ENCODE measurements at places on chromosomes 2 and 18.

GRCh38 chr18:50849419-50849821 is 29.5 kb upstream of the ME2 start:
- no peak for DNase-seq

- DNase-seq, result no peak
These were observed 150.4 kb downstream of the NR4A2 start for GRCh38 chr2:156182132-156182531.

DNA sequence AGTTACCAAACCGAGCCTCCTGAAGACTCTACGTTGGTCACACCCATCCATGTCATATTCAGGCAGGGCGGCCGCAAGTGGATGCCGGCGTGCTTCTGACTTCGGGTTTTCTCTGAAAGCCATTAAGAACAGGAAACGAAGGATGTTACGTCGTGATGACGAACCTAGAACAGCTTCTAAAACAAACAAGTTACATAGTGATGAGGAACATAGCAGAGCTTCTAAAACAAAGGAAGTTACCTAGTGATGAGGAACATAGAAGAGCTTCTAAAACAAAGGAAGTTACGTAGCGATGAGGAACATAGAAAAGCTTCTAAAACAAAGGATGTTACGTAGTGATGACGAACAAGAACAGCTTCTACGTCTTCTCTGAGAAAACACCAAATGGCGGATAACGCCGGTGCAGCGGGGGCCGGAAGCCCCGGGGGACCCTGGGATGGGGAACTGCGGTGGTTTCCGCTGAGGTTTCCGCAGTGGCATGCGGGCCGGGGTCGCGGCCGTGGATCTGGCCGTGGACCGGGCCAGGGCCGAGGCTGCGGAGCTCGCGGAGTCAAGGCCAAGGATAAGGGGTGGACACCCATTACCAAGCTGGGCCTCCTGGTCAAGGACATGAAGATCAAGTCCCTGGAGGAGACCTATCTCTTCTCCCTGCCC is 141.1 kb downstream of the SOCS6 start:
- DNase-seq, result no peak

GRCh38 chr2:209642146-209642820 is 129.3 kb upstream of the UNC80 start:
- no peak for DNase-seq

DNA sequence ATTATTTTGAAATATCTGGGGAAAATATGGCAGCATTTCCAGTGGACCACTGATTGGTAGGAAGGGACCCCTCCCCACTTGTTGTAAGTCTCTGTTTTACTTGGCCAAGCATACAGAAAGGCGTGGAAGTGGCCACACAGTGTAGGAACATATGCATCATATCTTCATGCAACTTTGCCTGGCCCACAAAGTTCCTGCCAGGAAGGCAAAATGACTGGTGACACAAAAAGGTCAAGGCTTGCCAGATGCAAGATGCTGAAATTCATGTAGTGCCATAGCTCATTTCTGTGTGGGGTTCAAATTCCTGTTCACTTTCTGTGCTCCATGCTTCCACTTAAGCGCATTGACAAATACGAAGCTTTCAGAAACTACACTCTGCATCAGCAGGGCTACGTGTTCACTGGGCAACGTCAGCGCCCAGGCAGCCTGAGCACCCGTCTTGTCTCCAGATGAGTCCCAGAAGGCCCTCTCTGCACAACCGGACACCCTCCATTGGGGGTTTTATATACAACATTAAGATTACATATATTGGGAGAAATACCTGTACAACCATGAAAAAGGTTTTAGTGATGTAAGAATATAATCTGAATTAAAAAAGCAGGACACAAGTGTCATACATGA is 3.6 kb downstream of the DYNC2LI1 start:
- DNase-seq, result no peak

- no peak for DNase-seq
These were observed 135.1 kb upstream of the CTDP1 start for GRCh38 chr18:79544386-79544963.

- DNase-seq, result no peak
These were observed 53.8 kb upstream of the ASB18 start for GRCh38 chr2:236317938-236318396.

GRCh38 chr2:192773044-192773443 is 578.3 kb upstream of the TMEFF2 start:
- DNase-seq, result no peak

DNA sequence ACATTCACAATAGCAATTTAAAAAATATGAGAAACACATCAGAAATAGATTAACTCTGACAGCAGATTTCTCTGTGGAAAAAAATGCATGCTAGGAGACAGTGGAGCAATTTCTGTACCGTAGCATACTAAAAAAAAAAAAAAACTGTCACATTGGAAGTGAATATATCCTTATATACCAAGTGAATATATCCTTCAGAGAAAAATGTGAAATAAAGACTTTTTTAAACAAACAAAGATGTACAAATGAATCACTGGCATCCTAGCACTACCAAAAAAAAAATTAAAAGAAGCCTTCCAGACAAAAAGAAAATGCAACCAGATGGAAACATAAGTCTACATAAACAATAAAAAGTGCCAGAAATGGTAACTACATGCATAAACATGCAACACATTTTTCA is 169.4 kb downstream of the NBAS start:
- no peak for DNase-seq

DNA sequence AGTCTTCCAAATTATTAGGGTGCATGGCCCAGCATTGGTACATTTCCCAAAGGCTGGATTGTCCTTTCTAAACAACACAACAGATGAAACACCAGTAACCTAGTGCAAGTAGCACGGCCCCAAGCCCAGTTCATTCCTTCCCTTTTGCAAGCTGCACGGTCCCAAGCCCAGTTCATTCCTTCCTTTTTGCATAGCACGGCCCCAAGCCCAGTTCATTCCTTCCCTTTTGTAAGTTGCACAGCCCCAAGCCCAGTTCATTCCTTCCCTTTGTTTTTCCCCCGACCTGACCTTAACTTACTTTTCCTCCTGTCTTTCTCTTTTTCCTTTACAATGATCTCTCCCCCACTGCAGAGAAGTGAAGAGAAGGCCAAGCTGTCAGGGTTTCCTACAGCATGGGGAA is 60.9 kb downstream of the C18orf63 start:
- no peak for DNase-seq

GRCh38 chr2:287471-287885 is 413 bp downstream of the ALKAL2 start:
- no peak for DNase-seq

- DNase-seq, result no peak
These were observed 3.6 kb upstream of the MYOM1 start for GRCh38 chr18:3223356-3223755.

GRCh38 chr2:67485431-67485830 is 88.3 kb downstream of the ETAA1 start:
- DNase-seq, result no peak

GRCh38 chr18:10912790-10913545 is 236.4 kb downstream of the PIEZO2 start:
- no peak for DNase-seq

All from CD4-positive, alpha-beta T cell treated with Interleukin-4 for 1 hour (primary cell).